ENCODE measurements at places on chromosomes 3 and 15. TPM values are rescaled to one million over a fixed set of nuclear protein-coding genes. Genes with fewer than 3 reads are reported as not detected.

BCL2A1 gene
- total RNA-seq = 4.5 TPM

PRR20G gene
- total RNA-seq = not detected

HRG gene
- total RNA-seq = not detected

NME9 gene
- not detected for total RNA-seq

SENP7 gene
- 20.0 TPM for total RNA-seq

STRIT1 gene
- total RNA-seq = not detected
